ENCODE measurements at places on chromosomes 16 and 17. TPM values are rescaled to one million over a fixed set of nuclear protein-coding genes. Genes with fewer than 3 reads are reported as not detected.
A peak's percentile ranks its signal among the peaks of the same experiment; 100 is the strongest.

DNA sequence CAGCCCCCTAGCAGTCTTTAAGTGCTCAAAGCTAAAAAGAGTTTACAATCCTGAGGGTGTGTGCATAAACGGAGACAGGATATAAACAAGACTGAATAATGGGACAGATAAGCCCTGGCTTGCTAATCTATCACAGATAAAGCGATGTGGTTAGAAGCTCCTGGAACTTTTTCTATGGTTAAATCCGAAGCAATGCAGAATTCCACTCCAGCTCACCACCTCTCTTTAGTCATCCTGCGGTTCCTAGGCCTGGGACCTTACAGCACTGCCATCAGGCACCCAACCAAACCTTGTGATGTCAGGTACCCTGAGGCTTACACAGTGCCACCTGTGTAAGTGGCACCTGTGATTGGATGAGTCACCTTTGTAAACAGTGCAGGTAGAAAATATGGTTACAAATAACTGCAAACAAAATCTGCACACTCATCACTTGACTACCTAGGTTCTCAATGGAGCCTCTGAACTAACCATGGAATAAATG lies 31.5 kb upstream of the B4GALNT2 start:
- no peak for DNase-seq

GRCh38 chr17:50916708-50917417 lies 50.7 kb upstream of the TOB1 start:
- DNase-seq = no peak

DNA sequence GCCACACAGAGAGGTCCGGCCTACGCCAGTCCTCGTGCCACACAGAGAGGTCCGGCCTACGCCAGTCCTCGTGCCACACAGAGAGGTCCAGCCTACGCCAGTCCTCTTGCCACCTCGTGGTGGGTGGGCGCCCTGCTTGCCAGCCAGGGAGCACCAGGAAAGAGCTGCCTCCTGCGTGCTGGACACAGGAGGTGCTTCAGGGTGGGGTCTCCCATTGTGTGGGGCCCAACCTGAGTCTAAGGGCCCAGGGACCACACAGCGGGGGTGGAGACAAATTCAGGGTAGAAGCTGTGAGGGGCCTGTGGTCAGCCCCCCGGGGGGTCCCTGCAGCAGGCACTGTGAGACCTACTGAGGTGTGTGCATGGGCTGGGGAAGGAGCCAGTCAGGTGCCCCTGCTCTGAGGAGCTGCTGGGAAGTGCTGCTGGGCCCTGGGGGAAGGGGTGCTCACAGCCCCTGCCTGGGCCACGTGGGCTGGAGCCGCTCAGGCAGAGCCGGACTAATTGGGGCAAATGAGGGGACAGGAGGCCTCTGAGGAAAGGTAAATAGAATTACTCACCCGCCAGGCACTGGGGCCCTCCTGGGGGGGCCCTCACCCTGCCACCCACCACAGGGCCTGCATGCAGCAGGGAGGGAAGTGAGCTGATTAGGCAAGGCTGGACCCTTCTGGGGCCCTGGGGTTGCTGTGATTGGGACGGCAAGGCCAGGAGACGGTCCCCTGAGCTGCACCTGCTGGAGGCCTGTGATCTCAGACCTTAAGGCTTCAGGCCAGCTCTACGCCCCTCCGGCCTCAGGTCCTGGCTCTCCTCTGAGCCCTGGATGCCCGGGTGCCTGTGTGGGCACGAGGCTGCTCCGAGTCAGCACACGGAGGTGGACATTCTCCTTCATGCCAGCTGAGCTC lies 11.0 kb downstream of the GCGR start:
- no peak for DNase-seq

- DNase-seq = peak; percentile 48
Observed at GRCh38 chr16:8634991-8635736, 13.7 kb downstream of the METTL22 start.

SHBG gene
- 0.63 TPM for polyA plus RNA-seq

TPSB2 gene
- polyA plus RNA-seq = not detected

Data from A549 (cell line).